MM.1S (cell line): ENCODE measurements at places on chromosomes 3 and 15.

DNA sequence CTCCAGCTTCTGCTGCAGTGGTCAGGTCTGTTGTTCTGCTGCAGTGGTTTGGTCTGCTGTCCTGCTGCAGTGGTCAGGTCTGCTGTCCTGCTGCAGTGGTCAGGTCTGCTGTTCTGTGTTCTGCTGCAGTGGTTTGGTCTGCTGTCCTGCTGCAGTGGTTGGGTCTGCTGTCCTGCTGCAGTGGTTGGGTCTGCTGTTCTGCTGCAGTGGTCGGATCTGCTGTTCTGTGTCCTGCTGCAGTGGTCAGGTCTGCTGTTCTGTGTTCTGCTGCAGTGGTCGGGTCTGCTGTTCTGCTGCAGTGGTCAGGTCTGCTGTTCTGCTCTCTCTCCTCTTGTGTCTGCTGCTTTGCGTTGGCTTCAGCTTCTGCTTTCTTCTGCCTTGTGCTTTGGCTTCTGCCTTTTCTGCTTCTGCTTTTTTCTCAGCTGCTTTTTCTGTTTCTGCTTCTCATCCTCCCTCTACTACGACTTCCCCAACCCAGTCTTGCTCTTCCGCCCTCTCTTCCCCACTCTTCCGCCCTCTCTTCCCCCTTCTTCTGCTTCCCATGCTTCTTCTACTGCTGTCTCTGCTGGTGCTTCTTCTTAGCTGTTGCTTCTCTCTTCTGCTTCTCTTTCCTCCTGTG lies 50.7 kb downstream of the FAM43A start:
- DNase-seq = no peak

DNA sequence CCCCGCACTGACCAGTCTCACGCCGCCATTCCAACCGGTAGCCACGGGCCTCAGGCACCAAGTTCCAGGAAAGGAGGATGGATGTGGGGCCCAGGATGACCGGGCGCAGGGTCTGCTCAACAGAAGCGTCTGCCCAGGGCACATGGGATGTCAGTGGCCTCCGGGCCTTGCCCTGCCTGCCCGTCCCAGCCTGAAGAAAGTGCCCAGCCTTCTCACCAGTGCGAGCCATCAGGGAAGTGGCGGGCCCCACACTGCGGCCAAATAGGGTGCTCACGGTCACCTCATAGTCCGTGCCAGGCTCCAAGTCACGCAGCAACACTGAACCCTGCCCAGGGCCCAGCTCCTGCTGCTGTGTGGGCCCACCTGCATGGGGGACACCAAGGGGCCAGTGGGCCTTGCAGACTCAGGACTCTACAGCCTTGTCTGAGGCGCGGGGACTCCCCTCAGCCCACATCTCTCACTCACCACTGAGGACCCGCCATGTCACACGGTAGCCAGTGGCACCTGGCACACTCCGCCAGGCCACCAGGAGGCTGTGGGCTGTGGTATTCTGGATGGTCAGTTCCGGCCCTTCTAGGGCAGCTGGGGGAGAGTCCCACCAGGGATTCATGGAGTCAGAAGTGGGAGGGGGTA lies 3.1 kb downstream of the COL7A1 start:
- DNase-seq = no peak

DNA sequence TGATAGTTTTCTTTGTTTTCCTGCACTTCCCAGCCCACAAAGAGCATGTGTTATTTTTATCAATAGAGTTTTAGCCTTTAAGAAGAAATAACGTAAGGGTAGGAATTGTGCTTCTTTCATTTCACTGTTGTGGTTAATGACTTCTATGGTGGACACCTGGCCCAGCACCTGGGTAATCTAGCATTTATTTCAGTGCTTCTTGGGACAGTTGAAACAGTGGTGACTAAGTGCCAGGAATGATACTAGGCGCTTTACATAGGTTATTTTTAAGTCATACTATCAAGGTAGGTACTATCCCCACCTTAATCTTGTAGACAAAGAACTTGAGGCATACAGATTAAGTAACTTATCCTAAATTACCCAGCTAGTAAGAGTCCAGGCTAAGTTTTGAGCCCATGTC lies 243.8 kb downstream of the SOX2 start:
- peak; percentile 91 for DNase-seq

DNA sequence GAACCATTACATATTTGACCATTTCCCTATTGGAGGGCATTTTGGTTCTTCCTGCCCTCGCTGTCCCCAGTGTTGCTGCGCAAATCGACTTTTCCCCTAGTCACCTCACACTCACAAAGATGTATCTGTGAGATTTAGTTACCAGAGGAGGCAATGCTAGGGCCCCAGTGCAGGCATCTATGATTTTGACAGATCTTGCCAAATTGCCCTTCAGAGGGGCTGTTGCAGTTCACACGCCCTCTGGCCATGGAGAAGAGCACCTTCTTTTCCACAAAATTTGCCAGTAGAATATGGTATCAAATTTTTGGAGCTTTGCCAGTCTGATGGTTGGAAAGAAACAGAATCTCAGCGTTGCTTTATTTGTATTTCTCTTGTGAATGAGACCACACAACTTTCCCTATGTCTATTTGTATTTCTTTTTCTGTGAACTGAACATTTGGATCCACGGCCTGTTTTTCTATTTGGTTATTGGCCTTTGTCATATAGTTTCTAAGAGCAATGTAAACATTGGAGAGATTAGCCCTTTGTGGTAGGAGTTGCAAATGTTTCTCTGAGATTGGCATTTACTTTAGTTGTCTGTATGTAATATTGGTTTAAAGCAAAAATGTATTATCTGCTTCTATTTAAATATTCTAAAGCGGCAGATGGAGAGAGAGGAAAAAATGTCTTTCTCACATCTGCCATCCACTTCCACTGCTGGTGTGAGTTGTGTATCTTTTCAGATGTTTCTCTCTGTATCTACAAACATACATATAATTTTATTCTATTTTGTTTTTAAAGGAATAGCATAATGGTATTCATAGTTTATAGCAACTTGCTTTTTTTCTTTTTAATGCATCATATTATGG lies 66.1 kb downstream of the DNASE1L3 start:
- no peak for DNase-seq

GRCh38 chr3:98966862-98967546 lies 65.5 kb upstream of the DCBLD2 start:
- no peak for DNase-seq

- DNase-seq = no peak
Observed at GRCh38 chr15:60616628-60617027, 137.7 kb upstream of the ICE2 start.

DNA sequence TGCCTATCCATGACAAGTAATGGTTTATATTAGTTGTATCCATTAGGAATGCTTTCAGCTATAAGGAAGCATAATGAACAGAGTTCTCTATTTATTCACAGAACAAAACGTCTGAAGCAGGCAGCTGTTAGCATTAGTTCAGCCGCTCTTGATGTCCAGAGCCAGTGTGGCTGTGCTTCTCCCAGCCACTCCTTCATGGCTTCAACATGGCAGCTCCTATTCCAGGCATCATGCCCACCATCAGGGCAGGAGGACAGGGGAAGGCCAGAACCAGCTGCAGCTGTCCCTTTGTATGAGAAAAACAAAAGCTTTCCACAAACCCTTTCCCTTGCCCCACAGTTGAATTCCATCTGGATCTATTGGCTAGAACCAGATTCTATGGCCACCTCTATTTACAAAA lies 12.9 kb upstream of the SNRK start:
- no peak for DNase-seq
